ENCODE measurements at places on chromosomes 3 and 15.

- no peak for DNase-seq
These were observed 600.8 kb upstream of the ZNF385D start for GRCh38 chr3:22351806-22352205.

DNA sequence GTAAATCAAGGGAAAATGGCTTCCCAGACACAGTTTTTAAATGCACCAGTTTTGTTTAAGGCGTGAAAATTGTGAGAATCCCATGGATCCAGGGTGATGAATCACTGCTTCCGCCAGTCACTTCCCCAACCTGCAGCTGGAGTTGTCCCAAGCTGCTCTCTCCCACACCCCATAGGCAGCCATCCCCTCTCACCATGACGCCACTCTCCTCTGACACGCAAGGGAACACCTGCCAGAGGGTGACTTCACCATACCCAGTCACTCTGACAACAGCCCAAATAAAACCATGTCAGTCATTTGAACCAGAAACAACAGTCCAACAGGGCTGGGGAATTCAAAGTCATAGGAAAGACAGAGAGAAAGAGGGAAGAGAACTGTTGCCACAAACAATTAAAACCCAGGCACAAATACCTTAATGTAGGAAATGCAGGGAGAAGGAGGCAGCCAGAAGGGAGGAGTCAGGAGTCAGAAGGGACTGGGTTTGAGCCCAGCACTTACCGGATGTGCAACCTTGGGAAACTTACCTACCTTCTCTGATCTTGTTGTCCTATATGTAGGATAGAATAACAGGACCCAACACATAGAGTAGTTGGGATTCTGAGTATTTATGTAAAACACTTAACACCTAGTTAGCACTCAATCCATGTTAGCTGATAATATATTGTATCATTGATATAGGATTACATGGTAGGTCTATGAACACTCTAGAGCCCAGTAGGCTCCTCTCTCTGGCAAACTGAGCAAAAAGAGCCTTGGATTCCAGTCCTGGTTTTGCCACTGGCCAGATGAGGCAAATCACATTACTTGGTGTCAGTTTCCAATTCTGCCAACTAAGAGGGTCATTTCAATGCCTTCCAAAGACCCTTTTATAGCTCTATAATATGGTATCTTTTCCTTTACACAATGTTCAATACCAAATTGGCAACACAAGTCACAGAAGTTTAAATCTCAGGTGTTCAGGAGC is 326.3 kb upstream of the ICE2 start:
- no peak for DNase-seq

- DNase-seq: no peak
These were observed 6.9 kb downstream of the PLXND1 start for GRCh38 chr3:129599607-129600006.

- no peak for DNase-seq
These were observed 408.6 kb downstream of the GBE1 start for GRCh38 chr3:81352867-81353266.

DNA sequence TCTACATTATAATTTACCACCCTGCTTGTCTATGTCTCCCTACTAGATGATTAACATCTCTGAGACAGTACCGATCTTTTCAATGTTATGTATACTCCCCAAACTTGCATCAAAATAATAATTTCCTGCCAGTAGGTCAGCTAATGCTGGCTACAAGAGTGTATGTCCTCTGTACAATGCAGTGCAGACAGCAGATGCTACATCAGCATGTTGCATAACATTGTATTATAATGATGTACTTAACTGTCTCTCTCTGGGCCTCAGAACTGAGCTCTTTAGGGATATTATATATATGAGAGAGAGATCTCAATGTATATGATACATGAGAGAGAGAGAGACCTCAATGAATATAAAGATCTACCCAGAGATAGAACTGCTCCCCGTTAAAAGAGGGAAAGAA is 456.6 kb downstream of the SHQ1 start:
- DNase-seq: no peak

GRCh38 chr3:17412950-17413530 is 329.4 kb downstream of the TBC1D5 start:
- peak; percentile 18 for DNase-seq

- DNase-seq: no peak
These were observed 200.8 kb upstream of the GOLGA6L4 start for GRCh38 chr15:84034578-84035398.

- DNase-seq: no peak
These were observed 9.1 kb downstream of the CCR4 start for GRCh38 chr3:32960404-32961170.

- DNase-seq: no peak
These were observed 1.4 kb upstream of the GHRL start for GRCh38 chr3:10294030-10294586.

DNA sequence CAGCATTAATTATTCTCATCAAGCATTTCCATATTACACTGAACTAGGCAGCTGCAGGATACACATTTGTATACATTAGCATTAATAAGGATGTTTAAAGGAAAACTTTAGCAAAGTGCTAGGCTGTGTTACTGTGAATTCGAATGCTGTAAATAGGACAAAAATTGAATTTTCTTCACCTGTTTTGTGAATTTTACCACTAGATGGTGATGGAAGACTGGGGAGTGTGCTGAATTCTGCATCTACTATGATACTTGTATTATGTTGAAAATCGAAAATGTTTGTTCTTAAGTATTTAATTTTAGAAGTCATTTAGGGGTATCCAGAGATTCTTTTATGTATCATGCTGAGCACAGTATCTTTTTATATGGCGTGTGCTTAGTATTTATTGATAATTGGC is 12.3 kb upstream of the P2RY14 start:
- no peak for DNase-seq

GRCh38 chr3:119084371-119085069 is 49.9 kb upstream of the IGSF11 start:
- no peak for DNase-seq

- DNase-seq: no peak
These were observed 99.0 kb upstream of the AKAP13 start for GRCh38 chr15:85281293-85281882.

- DNase-seq: no peak
These were observed 14.6 kb upstream of the MECOM start for GRCh38 chr3:169678122-169678521.

DNA sequence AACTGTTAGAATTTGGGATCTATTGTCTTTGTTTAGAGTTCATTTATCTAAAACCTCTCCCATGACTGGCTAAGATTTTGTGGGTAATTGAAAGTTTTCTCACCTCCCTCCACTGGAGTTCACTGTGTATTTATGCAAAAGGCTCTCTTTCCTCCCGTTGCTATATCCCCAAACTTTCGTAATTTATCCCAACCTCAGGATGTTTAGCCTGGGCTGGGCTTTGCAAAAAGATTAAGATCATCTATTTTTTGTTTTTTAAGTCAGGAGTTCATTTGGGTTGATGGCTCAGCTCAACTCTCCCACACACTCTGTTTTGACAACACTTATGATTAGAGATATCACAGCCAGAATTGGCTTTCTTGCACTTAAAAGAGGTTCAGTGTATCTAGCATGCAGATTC is 27.0 kb downstream of the SUCNR1 start:
- DNase-seq: no peak

DNA sequence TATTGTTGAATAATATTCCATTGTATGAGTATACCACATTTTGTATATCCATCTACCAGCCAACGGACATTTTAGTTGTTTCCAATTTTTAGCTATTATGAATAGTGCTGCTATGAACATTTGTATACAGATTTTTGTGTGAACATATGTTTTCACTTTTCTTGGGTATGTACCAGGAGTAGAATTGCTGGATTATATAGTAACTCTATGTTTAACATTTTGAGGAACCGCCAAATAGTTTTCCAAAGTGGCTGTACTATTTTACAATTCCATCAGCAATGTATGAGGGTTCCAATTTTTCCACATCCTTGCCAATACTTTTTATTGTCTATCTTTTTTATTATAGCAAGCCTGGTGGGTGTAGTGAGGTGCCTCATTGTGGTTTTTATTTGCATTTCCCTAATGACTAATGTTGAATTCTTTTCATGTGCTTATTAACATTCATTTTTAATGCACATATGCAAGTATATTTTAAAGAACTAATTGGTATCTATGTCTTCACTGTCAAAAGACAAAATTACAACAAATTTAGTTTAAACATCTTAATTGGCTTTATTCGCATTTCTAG is 77.5 kb upstream of the PIAS1 start:
- no peak for DNase-seq

DNA sequence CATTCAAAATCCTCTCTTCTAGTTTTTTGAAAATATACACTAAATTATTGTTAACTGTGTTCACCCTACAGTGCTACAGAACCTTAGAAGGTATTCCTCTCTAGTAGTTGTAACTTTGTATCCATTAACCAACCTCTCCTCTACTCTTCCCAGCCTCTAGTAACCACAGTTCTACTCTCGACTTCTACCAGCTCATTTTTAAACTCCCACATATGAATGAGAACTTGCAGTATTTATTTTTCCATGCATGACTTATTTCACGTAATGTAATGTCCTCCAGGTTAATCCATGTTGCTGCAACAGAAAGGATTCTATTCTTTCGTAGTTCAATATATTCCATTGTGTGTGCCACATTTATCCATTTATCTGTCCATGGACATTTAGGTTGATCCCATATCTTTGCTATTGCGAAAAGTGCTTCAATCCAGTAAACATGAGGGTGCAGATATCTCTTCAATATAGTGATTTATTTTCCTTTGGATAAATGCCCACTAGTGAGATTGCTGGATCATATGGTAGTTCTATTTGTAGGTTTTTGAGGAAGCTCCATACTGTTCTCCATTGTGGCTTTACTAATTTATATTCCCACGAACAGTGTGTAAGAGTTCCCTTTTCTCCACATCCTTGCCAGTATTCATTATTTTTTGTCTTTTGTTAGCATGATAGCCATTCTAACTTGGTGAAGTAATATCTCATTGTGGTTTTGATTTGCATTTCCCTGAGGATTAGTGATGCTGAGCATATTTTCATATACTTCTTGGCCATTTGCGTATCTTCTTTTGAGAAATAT is 113.7 kb upstream of the SMAD3 start:
- DNase-seq: no peak

- DNase-seq: no peak
These were observed 1215.5 kb downstream of the ROBO2 start for GRCh38 chr3:78255403-78255802.

- DNase-seq: no peak
These were observed 17.3 kb upstream of the FURIN start for GRCh38 chr15:90851114-90851513.

DNA sequence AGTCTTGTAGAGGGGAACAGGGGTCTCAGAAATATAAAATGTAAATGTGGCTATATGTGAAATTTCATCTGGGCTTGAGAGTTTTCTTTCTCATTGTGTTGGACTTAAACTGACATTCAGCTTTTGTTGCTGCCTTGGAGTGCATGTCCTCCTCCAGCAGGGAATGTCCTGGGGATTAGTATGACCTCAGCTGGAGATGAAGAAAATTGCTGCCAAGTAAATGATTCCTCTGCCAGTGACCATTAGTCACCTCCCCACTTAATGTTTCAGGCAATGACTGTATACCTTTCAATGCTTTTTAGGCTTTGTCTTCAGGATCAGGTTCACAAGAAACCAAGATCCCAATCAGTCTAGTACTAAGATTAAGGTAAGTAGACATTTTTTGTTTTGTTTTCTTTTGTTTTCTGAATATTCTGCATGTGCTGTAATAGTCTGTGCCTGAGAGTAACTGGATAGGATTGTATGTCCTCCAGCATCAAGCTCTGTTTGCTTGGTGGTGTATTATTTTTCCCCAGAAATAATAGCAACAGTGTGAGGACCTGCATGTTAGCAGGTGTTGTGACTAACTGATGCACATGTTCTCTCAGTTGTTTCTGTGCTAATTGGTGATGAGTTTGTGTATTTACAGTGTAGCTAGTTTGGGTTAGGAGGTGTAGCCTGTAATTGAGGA is 18.1 kb upstream of the SLC22A13 start:
- no peak for DNase-seq

DNA sequence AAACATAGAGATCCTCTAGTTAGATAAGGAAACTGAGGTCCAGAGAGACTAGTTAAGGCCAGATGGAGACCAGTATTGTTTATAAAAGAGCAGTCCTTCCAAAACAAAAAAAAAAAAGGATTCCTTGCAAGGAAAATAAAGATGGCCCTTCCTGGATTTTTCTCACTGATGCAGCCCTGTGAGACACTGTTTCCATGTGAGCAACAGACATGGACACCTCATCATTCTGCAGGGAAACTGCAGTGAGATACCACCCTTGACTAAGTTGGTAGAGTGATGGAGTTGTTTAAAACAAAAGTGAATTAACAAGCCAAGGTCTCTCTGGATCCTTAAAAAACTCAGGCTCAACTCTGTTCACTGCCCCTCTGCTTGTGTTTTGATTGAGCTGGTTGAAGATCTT is 65.6 kb upstream of the MYZAP start:
- DNase-seq: no peak

GRCh38 chr15:37090543-37091175 is 9.7 kb downstream of the MEIS2 start:
- DNase-seq: no peak

GRCh38 chr3:14791343-14791945 is 27.3 kb upstream of the FGD5 start:
- no peak for DNase-seq

DNA sequence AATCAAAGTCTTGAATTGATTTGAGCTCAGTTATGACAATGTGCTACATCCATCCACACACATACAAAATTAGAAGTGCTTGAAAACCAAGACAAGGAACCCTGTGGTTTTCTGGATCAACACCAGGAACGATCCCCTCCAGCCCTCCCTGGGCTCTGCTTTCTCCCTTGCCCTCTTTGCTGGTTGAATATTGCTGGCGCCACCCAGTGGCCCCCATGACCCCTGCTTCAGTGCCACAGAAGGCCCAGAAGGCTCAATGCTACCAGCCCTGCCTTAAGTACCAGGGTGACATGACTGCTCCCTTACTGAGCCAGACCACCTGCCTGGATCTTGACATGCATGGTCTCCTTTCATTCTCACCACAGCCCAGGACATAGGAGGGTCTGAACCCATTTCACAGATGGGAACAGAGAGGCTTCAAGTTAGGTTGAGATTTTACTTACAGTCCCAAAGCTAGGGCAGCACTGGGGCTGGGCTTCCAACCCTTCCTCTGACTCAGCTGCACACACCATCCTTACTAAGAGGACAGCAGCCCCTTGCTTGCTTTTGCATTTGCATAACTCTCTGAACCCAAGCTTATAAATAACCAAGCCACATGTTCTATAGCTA is 15.0 kb downstream of the IL12A start:
- DNase-seq: peak; percentile 29

DNA sequence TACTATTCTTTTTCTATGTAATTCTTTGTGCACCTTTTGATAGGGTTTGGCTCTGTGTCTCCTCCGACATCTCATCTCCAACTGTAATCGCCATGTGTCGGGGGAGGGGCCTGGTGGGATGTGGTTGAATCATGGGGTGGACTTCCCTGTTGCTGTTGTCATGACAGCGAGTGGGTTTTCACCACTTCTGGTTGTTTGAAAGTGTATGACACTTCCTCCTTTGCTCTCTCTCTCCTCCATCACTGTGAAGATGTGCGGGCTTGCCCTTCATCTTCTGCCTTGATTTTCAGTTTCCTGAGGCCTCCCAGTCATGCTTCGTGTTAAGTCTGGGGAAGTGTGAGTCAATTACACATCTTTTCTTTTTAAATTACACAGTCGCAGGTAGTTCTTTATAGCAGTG is 225.8 kb upstream of the DPPA4 start:
- no peak for DNase-seq

Measured in DMS79 treated with DMSO at 0.1 percent for 48 hours (cell line).